ENCODE measurements at places on chromosomes 6 and 20.
A peak's percentile ranks its signal among the peaks of the same experiment; 100 is the strongest.

DNA sequence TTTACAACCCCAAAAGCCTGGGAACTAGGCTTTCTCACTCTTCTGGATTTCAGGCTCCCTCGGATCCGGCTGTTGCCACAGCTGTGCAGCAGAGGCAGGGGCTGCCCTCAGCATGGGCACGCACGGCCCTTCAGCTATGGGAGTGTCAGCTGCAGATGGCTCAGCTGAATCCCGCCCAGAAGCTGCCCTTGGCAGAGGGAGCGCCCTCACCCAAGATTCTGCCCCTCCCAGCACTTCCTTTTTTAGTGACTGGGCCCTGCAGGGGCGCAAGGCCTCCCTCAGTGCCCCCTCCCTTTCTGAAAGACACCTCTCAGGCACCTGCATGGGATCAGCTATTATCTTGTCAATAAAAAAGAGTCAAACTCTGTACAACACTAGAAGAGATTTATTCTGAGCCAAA is 67.9 kb upstream of the THBS2 start:
- DNase-seq = no peak

- DNase-seq = no peak
These were observed 111.8 kb downstream of the HAO1 start for GRCh38 chr20:7828437-7828836.

DNA sequence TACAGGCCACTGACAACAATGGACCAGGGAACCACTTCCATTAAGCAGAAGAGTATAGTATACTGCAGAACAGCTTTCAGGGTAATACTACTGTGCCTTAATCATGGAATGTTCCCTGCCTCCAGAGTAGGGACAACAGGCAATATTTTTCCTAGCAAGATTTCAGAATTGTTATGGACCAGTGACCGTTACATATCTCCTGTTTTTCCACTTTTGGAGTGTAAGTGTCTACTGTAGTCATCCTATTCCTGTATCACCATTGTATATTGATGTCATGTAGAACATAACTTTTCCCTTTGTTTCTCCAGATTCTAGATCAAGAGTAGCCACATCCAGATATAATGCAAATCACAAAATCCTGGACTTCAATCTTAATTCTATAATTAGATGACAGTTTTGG is 1.9 kb upstream of the GJE1 start:
- no peak for DNase-seq

GRCh38 chr6:108133594-108134179 is 32.1 kb upstream of the NR2E1 start:
- peak; percentile 68 for DNase-seq

DNA sequence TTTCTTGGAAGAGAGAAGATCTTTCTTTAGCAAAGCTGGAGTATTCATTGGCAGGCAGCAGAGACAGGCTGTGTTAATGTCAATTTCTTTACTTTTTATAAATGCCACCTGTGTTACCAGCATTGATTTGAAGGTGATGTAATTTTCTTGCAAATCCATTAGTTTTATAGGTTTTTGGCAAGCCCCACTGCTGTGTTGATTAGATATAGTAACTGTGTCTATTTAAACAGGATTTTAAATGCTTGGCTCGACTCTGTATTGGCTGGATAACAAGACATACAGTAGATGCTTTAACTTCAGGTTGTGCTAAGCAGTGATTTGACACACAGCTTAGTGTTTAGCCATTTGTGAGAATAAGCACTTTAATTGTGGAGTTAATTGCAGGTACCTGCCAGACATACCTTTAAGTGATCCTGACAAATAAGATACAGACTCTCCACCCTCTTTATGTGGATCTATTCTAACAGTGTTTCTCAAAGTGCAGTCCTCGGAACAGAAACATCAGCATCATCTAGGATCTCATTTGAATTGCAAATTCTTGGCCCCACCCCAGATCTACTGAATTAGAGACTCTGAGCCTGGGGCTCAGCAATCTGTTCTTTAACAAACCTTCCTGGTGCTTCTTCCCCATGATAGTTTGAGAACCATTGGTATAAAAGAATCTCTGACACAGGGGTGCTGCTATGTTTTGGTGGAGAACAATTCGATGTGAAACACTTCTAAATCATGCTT is 397.5 kb downstream of the HDGFL1 start:
- no peak for DNase-seq

DNA sequence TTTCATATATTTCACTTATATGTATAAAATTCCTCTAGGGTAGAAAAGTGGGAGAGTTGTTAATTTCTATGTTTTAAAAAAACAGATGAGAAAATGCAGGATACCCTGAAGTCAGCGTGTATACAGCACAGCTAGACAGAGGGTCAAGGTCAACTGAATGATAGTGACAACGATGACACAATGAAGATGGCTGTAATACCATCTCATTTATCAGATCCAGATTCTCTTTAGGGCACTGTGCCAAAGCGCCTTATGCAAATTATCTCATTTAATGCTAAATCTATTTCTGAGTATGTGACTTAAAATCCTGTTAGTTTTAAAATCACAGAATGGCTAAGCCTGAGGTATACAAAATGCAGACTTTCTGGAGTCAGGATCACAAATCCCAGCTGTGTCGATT is 431.4 kb upstream of the RUNX2 start:
- no peak for DNase-seq

DNA sequence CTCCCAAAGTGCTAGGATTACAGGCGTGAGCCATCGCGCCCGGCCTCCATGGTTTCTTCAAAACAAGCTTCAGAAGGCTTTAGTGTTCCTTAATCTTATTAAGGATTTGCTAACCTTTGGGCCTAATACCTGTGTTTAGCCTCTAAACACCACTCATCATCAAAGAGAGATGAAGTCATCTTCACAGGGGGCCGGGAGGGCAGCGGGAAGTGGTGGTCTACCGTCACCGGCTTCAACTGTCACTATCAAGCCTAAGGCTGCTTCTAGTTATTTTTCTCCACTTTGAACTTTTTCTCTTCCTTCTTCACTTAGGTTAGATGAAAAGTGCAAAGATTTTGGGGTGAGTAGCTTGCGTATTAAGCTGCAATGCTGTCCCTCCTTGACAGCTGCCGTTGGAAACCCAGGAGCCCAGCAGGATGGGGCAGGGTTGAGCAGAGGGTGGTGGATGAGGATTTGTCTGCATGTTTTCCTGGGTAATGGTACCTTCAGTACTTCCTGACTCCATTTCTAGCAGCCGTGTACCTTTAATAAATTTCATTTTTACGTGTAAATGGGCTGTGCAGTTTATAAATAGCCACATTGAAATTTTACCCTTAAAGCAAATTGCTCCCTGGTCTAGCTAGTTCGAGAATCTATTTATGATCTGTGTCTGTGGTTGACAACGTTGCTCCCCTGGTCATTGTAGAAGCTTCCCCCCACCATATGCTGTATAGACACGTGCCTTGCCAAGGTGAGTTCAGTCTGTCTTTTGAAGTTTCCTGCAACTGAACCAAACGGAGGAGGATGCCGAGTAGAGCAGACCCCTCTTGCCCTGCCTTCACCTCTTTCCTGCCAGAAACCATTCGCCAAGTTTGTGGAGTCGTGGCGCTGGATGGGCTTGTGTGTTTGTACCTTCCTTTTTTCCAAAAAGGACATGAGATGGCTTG is 64.8 kb downstream of the SYNJ2 start:
- no peak for DNase-seq

GRCh38 chr6:106820412-106820852 is 154.1 kb downstream of the CD24 start:
- DNase-seq = peak; percentile 68

GRCh38 chr6:149963212-149963461 is 606 bp upstream of the ULBP1 start:
- peak; percentile 64 for DNase-seq

DNA sequence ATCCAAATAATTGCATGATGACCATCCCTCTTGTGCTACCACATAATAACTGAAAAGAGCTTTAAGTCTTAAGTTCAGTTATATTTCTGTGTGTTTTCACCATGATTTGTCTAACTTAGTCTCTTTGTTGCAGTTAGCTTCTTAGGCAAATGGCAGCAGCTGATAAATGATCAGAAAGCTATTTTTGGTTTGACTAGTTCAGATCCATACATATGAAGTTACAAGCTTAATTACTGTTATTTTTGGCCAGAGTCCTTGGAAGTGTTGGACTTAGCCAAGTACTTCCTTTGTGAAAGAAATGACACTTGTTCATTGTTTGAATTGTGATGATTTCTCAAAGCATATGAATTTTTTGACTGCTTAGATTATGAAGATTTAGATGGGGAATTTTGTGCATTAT is 54.2 kb downstream of the HIVEP1 start:
- no peak for DNase-seq

GRCh38 chr6:106451439-106451838 is 90.9 kb downstream of the CRYBG1 start:
- peak; percentile 36 for DNase-seq

DNA sequence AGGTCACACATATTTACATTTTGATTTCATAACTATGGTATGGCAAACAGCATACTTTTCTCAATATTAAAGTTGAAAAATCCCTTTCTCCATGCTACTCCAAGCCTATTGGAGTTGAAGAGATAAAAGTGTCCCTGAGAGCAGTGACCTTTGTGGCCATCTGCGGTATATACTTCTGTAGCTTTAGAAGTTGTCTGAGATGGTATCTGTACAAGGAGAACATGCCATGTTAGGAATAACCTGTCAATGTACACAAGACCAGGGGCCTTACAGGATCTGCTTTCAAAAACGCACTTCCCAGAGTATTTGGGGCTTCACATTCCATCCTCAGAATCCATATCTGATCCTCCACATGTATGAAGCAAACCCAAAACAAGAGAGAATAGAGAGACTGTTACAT is 226.7 kb downstream of the MEI4 start:
- DNase-seq = no peak

DNA sequence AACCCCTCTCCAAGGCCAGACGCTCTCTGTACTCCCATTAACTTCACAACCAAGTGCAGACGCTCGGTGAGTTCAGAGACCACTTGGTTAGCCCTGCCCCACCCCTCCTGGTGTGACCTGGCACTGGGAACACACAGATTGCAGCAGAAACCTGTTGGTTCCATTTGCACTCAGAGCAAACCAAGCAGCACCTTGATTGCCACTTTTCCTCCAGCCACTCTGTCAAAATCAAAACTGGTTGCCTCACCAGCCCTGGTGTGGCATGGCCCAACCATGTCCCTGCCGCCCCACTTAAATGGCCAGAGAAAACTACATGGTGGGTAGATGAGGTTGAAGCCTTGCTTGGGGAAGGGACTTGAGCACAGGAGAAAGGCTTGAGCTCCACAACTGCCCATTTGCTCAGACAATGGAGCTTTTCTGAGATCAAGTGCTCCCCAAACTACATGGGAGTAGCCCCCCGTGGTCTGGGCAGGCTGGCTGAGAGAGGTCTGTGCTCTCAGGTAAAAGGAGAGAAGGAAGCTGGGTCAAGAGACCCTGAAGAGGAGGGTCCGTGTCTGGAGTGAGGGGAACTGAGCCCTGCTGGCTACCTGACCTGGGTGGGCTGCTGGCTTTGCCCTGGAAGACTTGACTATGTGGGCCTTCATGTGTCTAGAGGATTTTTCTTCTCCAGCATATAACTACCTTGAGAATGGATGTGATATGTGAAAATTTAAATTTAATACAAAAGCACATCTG is 43.4 kb downstream of the PLCG1 start:
- DNase-seq = no peak

- DNase-seq = peak; percentile 29
These were observed 760 bp upstream of the IBTK start for GRCh38 chr6:82248273-82248735.

GRCh38 chr6:114430534-114431124 is 87.8 kb upstream of the HS3ST5 start:
- no peak for DNase-seq
